Neural progenitor cell (in vitro differentiated cells): ENCODE measurements at places on chromosomes 13 and 19.

DNA sequence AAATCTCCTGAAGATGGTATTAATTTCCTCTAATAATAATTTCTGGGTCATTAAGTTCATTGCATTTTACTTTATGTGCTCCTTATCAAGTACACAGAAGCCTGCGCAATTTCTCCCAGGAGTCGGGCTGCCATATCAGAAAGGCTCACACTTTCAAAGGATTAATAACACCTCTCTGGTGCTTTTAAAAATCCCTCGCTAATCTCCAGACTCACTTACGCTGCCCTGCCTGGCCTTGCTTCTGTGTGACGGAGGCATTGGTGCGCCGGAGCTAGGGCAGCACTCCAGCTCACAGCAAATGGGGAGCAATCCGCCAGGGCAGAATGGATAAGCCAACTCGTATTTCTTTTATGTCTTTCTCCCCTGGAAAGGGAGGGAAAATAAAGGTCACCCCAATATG is 300.8 kb downstream of the EFNB2 start:
- DNase-seq = peak; percentile 8

GRCh38 chr13:78468621-78469020 is 134.7 kb downstream of the POU4F1 start:
- no peak for DNase-seq

DNA sequence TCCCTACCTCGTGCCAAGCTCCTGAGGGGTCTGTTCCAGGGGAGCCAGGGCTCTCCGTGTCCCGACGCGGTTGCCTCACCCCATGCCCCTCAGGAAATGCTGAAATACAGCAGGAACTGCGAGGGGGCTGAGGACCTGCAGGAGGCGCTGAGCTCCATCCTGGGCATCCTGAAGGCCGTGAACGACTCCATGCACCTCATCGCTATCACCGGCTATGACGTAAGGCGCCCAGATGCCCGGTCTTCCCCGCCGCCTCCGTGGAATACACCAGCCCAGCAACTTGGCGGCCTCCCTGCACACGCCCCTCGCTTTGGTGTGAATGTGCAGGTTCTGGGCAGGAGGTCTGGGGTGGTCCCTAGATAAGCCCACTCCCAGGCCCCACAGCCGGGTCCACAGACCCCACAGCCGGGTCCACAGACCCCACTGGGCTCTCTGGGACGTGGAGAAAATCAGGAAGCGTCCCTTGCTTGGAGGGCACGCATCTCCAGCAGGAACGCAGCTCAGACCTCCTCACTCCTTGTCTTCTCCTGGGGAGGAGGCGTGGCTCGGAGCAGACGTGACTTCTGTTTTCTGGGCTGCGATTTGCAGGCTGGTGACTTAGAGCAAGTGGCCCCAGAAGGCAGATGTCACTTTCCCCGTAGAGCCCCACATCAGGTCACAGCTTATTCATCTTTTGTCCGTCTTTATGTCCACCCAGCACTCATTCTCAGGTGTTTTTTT is 19.4 kb upstream of the F7 start:
- DNase-seq = peak; percentile 55

GRCh38 chr13:74128156-74128767 is 5.9 kb downstream of the KLF12 start:
- DNase-seq = no peak
